ENCODE measurements at places on chromosomes 2 and 18.

DNA sequence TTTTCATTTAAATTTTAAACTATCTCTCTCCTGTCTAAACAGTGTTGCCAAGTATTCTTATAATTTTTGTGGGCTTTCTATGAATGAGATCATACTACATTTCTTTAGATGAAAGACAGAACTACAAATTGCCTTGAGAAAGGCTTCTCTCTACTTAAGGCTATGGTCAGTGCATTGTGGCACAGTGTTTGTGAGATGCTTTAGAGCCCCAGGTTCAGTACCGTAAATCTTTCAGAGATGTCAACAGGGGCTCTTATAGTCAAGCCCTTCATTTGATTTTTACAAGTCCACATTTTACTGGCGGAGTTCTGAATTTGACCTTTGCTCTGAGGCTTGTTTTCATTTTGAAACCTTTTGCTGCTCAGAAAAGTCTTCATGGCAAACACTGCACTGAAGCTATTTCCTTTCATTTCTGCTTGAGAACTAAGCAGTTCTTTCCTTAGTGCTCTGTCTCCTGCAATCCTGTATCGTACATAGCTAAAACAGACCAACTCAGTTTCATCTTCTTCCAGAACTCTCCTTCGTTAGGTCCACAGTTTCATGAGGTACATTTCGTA lies 175.2 kb downstream of the NYAP2 start:
- no peak for DNase-seq

- no peak for DNase-seq
Observed at GRCh38 chr2:238439917-238440316, 13.2 kb downstream of the ASB1 start.

- DNase-seq: no peak
Observed at GRCh38 chr18:9488538-9488937, 13.2 kb downstream of the RALBP1 start.

DNA sequence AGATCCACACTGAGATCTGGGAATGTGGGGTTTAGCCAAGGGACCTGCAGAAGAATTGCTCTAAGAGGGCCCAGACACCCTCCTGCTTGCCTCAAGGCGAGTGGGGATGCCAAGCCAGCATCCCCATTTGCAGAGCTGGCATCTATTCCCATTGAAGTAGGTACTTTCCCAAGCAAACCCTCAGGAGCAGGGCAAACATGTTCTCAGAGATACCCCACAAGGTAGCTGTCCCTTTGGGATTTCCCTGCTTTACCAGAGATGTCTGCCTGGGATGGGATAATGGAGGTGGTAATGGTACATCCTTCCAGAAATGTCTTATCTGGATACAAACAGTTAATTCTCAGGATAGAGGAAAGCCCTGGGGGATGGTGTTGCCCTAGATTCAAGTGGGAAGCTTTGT lies 51.2 kb downstream of the GYPC start:
- no peak for DNase-seq

DNA sequence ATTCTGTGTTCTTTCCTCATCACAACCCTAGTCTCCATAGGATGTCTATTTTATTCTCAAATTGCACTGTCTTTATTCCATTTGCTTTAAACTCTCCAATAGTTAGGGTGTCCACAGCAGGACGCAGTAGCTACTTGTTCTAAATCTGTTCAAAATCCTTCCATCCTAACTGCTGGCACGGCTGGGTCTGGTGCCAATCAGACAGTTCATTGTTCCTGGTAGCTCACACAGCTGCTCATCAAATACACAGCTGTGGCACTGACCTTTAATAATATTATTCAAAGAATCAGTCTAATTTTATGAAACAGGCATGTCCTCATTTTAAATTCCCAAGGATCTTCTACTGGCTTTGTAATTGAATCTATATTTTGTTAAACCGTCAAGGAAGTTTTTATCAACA lies 59.7 kb upstream of the TMEFF2 start:
- no peak for DNase-seq

- DNase-seq: no peak
Observed at GRCh38 chr2:228698963-228699362, 517.5 kb upstream of the SPHKAP start.

- no peak for DNase-seq
Observed at GRCh38 chr2:137250401-137250800, 485.1 kb downstream of the THSD7B start.

DNA sequence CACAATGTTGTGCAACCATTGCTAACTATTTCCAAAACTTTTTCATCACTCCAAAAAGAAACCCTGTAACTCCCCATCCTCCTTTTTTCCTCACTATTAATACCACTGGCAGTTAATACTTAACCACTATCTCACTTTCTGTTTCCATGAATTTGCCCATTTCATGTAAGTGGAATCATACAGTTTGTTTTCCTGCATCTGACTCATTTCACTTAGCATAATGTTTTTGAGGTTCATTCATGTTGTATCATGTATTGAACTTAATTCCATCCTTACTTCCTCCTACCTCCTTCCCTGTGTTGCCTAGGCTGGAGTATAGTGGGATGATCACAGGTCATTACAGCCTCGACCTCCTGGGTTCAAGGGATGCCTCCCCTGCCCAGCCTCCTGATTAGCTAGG lies 68.3 kb downstream of the FAM117B start:
- no peak for DNase-seq

GRCh38 chr18:71209944-71210343 lies 921.1 kb downstream of the SOCS6 start:
- DNase-seq: no peak

DNA sequence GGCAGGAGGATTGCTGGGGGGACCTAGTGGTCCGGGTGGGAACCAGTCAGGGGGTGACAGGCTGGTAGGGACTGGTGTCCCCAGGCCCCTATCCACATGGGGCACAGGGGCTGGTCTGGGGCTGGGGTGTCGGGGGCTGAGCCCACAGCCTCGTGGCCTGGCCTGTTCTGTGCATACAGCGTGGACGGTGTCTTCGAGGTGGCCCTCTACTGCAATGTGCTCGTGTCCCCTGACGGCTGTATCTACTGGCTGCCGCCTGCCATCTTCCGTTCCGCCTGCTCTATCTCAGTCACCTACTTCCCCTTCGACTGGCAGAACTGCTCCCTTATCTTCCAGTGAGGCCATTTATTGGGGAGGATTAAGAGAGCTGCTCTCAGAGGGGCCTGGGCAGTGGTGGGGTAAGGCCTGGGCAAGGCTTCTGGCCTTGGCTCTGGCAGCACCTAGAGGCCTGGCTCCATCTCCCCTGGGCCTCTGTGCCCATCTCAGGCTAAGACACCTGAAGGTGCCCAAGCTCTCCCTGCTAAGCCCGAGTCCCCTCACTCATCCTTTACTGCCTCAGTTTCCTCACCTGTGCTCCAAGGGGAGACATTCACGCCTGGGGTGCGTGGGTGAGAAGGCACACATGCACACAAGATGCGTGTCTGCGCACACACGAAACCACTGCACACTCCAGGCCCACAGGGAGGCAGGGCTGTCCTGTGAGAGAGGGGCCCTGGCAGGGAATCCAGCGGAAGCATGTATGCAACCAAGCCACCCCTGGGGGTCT lies 1.9 kb downstream of the CHRNG start:
- DNase-seq: peak; percentile 52

GRCh38 chr18:50706199-50706598 lies 113.6 kb downstream of the MRO start:
- peak; percentile 7 for DNase-seq

DNA sequence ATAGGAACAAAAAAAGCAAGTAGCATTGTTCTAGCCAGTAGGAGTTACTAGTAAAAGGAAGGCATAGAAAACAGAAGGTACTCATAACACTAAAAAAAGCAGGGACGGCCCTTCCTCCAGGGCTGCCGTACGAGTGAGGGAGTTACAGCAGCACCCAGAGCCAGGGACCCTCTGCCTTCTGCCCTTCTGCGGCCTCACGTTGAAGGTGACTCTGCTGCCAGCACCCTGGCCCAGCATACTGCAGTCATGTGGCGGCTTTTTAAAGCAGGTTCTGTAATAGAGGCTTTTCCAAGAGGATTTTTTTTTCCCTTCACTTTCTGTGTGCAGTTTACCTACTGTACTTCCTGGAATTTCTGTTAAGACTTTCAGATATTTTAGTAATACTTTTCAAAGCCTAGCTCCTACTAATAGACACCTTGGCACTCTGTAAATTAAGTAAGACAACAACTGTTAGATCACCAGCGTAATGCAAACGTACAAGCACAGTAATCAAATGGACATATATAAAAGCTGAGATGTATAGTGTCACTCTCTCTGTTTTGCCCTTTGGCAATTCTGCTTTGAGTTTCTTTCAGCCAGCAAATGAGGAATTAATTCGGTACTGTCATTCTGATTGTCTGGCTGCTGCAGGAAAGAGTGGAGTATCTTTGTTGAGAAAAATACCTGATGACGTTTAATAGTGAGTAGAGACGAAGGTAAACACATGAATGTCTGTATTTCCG lies 161.5 kb downstream of the PTGR3 start:
- DNase-seq: no peak

DNA sequence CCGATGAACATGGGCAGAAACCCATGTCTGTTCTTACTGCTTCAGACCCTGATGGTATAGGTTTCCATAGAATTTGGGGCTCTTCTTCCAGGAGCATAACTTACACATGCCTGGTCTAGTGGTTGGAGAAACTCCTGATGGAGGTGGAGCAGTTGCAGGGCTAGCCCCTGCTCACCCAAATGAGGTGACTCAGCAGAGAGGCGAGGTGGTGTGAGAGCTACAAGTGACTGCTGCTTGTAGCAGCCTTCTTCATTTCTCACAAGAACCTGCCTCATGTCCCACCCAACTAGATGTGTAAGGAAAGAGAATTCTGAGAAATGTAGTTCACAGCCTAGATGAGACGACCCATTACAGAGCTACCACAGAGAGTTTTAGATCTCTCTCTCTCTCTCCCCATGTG lies 105.3 kb downstream of the ZNF407 start:
- DNase-seq: no peak

- DNase-seq: no peak
Observed at GRCh38 chr2:27170581-27171337, 22.0 kb downstream of the TCF23 start.

GRCh38 chr2:191714925-191715324 lies 37.0 kb downstream of the NABP1 start:
- no peak for DNase-seq

DNA sequence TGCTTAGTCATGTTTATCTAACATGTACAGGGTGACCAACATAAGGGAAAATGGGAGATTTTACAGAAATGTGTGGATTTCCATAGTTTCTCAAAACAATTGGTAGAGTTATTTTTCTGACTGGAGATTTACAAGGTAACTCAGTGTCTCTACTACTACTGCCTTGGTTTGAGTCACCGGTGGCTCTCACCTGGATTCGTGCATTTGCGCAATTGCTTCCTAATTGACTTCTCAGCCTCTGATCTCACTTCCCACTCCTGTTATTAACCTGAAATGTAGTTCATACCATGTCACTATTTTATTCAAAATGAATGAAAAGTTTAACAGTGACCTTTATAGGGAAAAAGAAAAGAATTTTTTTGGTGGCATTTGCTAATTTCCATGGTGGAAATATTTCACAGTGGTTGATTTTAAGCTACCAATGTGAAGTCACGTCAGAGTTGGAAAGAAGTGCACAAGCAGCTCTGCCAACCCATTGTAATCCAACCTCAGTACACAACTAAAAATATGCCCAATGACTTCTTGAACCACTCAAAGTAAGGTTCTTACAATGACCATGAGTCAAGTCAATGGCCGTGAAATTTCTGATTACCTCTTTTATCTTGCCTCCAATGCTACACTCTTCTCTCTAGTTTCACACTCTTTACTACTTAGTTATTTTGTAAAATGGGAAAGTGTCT lies 94.0 kb downstream of the NYAP2 start:
- DNase-seq: no peak

GRCh38 chr2:98004613-98005012 lies 8.9 kb upstream of the TMEM131 start:
- no peak for DNase-seq

- DNase-seq: no peak
Observed at GRCh38 chr2:181902625-181903024, 11.1 kb downstream of the ITPRID2 start.

DNA sequence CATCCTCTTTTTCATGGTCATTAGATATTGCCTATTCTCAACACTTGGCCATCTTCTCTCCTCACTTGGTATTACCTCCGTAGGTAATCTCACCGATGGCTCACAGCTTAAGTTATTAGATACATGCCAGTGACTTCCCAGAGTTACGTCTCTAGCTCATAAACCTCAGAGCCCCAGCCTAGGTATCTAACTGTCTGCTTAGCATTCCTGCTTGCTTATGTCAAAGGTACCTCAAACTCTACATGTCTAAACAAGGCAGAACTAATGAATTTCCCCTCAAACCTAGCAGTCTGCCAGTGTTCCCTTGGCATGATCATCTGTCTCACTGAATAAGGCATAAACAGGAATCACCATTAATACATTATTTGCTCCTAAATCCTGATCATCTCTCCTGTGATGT lies 27.7 kb upstream of the ZNF638 start:
- DNase-seq: no peak

GRCh38 chr2:143582046-143582747 lies 453.0 kb downstream of the ARHGAP15 start:
- DNase-seq: no peak

DNA sequence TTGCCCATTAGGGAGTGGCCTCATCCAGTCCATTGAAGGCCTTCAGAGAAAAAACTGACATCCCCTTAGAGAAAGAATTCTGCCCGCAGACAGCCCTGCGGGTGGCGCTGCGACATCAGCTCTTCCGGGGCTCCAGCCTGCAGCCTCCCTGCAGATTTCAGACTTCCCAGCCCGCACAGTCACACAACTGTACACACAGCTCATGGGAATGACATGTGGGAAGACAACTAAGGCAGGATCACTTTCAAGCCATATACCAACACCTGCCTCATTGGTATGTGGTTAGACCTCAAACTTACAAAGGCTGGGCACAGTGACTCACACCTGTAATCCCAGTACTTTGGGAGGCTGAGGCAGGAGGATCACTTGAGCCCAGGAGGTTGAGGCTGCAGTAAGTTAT lies 24.8 kb upstream of the TUBB6 start:
- DNase-seq: no peak

DNA sequence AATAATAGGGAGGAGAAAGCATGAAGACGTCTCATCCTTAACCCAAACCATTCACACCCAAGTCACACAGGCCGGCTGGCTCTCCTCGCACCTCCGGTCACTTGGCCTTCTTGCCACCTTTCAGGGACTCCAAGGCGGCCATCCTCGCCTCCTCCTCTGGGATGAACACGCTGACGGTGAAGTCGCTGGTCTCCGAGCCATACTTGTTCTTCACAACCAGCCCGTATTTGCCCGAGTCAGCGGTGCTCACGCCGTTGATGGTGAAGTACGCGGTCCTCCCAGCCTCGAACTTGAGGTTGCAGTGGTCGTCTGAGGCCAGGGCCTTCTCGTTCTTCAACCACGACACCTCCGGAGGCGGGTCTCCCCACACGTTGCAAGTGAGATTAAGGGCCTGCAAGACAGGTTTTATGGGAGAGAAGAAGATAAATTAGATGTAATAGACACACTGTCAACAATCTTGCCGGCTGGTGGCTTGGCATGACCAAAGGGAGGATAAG lies 54.3 kb upstream of the LPIN2 start:
- DNase-seq: no peak

GRCh38 chr2:101002562-101003277 lies 631 bp downstream of the RPL31 start:
- DNase-seq: no peak

GRCh38 chr18:12911025-12911928 lies 27.2 kb upstream of the PTPN2 start:
- peak; percentile 71 for DNase-seq

All from upper lobe of right lung (tissue), 1 donor.